Fibroblast of lung (primary cell): ENCODE measurements at places on chromosomes 7 and 10. TPM values are rescaled to one million over a fixed set of nuclear protein-coding genes. Genes with fewer than 3 reads are reported as not detected.

Gene NKX1-2
- not detected in 2 replicates for total RNA-seq

Gene ZNF862
- 8.0 and 10.9 TPM in 2 replicates for total RNA-seq

Gene SYCE1
- total RNA-seq = 0.17 and 0.26 TPM in 2 replicates

Gene RADIL
- total RNA-seq = 0.33 and 0.51 TPM in 2 replicates

Gene PAPOLB
- under 0.01 TPM in 2 replicates for total RNA-seq

Gene C10orf95
- total RNA-seq = under 0.01 and 0.17 TPM in 2 replicates

Gene CPA4
- 6.4 and 20.0 TPM in 2 replicates for total RNA-seq

Gene HDAC9
- 3.6 and 7.9 TPM in 2 replicates for total RNA-seq

Gene GSDME
- 40.1 and 57.1 TPM in 2 replicates for total RNA-seq
